ENCODE measurements at places on chromosomes 1 and 21.

GRCh38 chr1:6294080-6294889, 33.4 kb upstream of the GPR153 start:
- no peak for DNase-seq

GRCh38 chr21:45555251-45555556, 13.0 kb upstream of the SLC19A1 start:
- DNase-seq = no peak

DNA sequence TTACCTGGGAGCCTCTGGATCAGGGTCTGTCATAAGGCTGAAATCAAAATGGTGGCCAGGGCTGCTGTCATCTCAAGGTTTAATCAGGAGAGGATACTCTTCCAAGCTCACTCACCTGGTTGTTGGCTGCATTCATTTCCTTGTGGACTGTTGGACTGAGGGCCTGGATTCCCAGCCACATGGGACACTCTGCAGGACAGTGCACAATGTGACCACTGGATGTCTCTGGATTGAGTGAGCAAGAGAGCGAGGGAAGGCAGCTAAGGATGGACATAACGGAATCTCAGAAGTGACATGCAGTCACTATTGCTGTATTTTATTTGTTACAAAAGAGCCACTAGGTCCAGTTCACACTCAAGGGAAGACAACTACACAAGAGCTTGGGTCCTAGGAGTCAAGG, 229.1 kb downstream of the S1PR1 start:
- no peak for DNase-seq

- DNase-seq = no peak
These were observed 21.5 kb downstream of the FOXD2 start for GRCh38 chr1:47459253-47459788.

DNA sequence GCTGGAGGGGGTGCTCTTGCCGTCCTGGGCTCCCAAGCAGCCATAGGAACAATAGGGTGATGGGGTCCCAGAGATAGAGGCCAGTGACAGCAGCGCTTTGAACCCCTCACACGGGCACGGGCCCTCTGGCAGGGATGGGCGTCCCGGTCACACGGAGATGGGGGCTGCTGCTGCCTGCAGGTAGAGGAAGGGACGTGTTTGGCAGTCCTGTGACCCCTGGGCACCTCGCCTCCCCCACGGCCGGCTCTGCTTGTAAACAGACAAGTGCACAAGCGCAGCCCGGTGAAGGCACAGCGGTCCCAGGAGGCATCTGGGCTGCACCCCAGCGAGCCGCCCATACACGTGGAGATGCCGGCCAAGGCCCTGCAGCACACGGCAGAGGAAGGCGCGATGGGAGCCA, 36.5 kb upstream of the PDE9A start:
- DNase-seq = no peak

- DNase-seq = no peak
These were observed 6.7 kb downstream of the CITED4 start for GRCh38 chr1:40855513-40855912.

GRCh38 chr1:33359931-33360330, 39.0 kb upstream of the A3GALT2 start:
- no peak for DNase-seq

DNA sequence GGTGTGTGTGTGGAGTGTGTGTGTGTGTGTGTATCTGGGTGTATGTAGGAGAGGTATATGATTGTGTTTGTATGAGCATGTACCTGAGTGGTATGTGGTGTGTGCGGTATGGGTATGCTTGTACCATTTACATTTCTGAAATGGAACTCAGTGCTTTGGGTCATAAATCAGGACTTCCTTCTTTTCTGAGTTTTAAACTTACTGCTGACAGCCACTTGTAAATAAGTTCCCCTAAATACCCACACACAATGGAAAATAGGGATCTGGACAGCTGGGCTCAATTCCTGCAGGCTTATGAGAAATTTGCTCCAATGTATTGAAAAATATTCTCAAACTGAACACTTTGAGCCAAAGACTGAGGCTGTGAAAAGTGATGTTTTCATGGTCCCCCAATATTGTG, 293.6 kb downstream of the HLX start:
- DNase-seq = no peak

- no peak for DNase-seq
These were observed 6.2 kb downstream of the FAM131C start for GRCh38 chr1:16067127-16067768.
